ENCODE measurements at places on chromosomes 6 and 20.

- no peak for ATAC-seq
Measured at GRCh38 chr6:32815996-32816395, 806 bp downstream of the HLA-DOB start.

DNA sequence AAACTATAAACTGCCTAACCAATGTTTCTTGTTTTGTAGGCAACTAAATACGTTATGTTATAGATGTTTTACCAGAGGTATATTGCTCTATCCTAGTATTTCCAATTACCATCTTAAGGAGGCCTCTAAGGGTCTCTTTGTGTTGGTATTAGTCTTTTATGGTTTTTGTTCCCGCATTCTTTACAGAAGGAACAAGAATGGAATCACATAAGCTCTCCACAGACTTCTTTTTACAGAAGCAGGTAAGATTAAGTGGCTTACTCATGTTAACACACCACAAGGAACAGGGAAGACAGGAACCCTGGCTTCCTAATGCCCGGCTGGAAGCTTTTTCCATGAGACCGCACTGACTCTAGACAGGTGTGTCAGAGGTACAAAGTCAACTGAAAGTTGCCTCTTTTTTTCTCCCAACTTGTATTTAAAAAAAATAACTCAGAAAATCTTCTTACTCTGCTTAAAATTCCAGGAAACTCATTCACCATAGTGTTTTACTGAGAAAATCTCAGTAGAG is 55.1 kb downstream of the FKBP5 start:
- no peak for ATAC-seq

GRCh38 chr20:45833883-45834796 is 541 bp downstream of the SNX21 start:
- ATAC-seq = peak; percentile 67

- no peak for ATAC-seq
Measured at GRCh38 chr6:51396583-51396982, 577.9 kb downstream of the TFAP2B start.

GRCh38 chr6:40845553-40845952 is 193.5 kb downstream of the UNC5CL start:
- no peak for ATAC-seq

- no peak for ATAC-seq
Measured at GRCh38 chr6:161924516-161925116, 650.8 kb upstream of the AGPAT4 start.

- ATAC-seq = no peak
Measured at GRCh38 chr6:156695742-156696141, 81.4 kb upstream of the ARID1B start.

GRCh38 chr20:57622579-57623381 is 2.6 kb upstream of the ZBP1 start:
- no peak for ATAC-seq

DNA sequence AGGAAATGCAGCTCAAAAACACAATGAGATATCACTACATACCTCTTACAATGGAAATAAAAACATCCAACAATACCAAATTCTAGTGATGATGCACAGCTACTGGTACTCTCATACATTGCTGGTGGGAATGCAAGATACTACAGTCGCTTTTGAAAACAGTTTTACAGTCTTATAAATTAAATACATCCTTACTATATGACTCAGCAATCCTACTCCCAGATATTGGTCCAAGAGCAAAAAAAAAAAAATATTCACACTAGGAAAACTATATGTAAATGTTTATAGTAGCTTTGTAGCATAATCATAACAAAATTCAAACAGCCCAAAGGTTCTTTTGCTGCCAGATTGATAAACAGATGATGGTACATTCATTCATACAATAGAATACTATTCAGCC is 217.4 kb upstream of the FAM83B start:
- ATAC-seq = no peak

DNA sequence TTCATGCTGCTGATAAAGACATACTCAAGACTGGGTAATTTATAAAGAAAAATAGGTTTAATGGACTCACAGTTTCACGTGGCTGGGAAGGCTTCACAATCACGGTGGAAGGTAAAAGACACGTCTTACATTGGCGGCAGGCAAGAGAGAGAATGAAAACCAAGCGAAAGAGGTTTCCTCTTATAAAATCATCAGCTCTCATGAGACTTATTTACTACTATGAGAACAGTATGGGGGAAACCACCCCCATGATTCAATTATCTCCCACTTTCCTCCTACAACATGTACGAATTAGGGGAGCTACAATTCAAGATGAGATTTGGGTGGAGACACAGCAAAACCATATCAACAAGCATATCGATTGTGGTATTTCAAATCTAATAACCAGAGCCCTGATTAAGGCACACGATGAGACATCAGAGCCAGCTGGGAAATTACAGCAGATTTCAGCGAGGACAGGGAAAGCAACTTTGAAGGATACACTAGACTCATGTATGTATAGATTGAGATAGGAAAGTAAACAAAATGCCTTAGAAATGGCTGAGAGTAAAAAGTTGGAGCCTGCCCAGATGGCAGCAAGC is 129.8 kb upstream of the GJE1 start:
- ATAC-seq = no peak

DNA sequence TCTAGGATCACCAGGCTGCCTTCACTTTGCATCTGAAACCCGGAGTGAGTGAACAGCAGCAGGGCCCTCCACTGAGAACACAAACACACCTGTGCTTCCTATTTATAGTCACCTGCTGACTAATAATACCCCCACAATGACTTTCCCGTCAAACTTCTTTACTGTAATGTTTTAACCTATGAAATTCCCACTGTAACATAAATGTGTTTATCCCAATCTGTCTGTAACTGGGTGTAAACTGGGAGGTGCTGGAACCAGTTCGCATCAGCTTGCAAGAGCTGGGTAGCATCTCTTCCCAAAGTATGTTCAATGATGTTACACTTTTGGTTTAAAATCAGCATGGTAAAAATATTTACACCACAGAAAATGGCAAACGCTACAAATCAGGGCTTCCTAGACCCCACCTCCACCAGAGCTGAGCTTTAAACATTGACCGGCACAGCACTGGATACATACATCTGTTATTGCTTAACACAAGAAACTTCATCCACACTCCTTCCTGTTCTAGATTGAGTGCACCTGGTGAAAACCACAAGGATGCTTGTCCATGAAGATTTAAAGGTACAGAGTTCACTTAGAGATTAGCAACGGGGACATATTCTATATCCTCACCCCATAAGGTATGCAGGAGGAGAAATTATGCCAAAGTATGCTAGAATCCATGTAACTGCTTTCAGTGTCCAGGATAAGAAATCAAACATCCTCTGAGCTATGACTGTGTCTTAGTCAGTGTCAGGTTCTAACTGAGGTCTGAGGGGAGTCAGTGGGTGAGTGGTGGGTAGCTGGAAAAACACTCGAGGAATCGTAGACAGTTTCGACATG is 79.0 kb downstream of the ALDH8A1 start:
- no peak for ATAC-seq

GRCh38 chr6:36677059-36677749 is 1.3 kb upstream of the CDKN1A start:
- ATAC-seq = no peak

DNA sequence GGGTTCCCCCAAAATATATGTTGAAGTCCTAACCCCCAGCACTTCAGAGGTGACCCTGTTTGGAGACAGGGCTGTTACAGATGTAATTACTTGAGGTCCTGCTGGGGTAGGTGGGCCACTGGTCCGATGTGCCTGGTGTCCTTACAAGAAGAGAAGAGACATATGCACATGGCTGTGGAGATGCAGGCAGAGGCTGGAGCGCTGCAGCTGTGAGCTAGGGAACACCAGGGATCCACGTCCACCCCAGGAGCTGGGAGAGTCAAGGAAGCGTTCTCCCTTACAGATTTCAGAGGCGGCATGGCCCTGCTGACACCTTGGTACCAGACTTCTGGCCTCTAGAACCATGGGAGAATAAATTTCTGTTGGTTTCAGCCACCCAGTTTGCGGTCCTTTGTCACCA is 11.7 kb upstream of the SLC22A2 start:
- ATAC-seq = no peak

DNA sequence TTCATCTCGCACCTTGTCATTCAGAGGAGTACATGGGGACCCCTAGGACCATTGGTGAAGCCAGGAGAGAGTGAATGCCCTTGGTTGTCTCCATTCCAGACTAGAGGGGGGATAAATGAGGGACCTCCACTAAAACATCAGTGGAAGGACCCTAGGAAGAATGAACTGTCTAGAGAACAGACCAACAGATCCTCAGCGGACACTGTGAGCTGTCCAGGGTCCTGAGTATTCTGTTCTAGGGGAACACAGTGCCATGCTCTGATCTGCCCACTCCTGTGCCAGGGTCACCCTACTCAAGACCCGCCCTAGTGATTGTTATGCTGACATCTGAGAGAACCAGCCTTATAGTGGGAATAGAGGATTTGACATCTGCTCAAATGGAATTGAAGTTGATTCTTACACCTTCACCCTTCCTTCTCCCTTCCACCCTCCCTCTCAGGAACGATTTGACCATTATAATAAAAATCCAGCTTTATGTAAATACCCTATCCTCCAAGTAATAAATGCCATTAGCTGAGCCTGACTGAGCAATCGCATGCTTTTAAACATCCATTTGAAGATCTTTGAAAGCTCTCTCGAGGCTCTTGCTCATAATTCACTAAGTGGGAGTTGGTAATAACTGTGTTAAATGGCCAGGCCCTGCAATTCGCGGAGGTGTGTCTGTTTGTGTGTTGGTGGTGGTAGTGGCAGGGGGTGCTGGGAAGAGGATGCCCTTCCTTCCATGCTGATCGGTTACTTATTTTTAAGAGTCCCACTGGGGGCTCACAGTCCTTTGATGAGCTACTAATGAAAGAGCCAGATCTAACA is 43.6 kb upstream of the SLC32A1 start:
- no peak for ATAC-seq

GRCh38 chr20:3766422-3767109 is 987 bp downstream of the ADISSP start:
- no peak for ATAC-seq

GRCh38 chr6:42507195-42507594 is 55.5 kb upstream of the TRERF1 start:
- no peak for ATAC-seq

DNA sequence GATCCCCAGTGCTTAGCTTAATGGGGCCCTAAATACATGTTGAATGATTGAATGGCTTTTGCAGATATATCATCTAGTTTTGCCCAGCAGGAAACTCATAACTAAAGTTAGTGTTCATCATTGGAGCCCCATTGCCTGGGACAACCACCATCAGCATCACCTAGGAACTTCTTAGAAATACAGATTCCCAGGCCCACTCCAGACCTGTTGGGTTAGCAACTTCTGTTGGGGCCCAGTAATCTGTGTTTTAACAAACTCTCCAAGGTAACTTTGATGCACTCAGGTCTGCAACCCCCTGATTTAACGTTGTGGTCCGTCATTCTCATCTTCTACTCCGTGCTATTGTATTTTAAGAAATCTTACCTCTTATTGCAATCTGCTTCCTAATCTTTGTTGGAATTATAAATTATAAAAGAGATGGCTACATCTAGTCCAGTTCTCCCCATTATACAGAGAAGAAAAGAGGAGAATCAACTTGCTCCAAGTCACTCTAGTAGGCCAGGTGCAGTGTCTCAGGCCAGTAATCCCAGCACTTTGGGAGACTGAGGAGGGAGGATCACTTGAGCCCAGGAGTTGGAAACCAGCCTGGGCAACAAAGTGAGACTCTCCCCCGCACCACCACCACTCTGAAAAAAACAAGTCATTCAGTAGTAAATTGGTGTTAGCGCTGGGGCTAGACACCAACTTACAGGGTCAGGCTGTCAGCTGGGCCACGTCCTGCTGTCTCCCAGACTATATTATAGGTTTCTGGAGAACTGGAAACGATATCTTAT is 13.7 kb downstream of the FOXP4 start:
- no peak for ATAC-seq

- ATAC-seq = no peak
Measured at GRCh38 chr6:31534521-31535040, 5.8 kb downstream of the MCCD1 start.

GRCh38 chr20:53707371-53708055 is 113.9 kb upstream of the ZNF217 start:
- peak; percentile 44 for ATAC-seq

DNA sequence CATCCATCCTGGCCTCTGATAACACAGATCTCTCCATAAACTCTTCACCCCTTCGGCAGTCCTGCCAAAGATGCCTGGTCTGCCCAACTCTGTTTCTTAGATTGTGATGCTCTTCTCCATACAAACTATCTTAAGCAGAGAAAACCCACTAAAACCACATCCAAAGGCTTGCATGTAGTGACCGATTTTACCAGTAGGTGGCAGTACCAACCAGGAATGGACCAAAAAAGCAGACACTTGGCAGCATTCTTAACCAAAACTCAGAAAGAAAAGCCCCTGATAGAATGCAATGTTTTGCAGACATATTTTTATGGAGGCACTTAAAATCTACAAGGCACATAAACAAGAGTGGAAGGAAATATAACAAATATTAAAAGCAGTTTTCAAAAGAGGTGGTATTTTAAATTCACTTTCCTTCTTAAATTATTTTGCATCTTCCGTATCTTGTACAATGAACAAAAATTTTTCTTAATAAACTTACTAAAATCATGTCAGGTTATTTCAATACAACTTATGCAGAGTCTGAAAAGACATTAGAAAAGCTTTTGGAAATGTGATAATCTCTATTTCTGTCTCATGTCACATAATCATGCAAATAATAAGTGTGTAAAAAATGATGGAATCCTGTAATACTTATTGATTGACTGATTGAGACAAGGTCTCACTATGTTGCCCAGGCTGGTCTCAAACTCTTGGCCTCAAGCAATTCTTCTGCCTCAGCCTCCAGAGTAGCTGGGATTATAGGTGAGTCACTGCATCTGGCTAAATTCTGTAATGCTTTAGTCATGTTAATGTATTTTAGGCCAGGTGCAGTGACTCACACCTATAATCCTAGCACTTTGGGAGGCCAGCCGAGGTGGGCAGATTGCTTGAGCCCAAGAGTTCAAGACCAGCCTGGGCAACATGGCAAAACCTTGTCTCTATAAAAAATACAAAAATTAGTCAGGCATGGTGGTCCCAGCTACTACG is 29.4 kb downstream of the LRP11 start:
- ATAC-seq = peak; percentile 43

DNA sequence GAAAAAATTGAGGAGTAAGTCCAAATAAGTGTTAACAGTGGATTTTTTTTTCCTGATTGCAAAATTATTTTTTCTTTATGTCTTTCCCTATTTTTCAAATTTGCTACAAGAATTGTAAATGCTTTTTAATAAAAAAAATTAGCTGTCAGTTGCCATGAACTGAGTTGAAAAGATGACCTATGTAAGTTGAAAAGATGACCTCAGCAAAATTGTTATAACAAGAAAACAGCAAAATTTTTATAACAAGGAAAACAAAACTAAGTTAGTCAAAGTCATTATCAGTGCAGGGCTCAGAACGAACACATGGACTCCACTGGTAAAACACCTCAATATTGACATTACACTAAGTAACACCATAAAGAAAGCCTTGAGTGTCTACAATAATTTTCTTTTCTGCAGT is 207.0 kb upstream of the HDDC2 start:
- no peak for ATAC-seq

Data from activated CD4-positive, CD25-positive, alpha-beta regulatory T cell treated with anti-CD3 and anti-CD28 coated beads, Interleukin-2, amount 50 U/mL, for 24 hours (primary cell).